ENCODE measurements at places on chromosomes 13 and 19.

GRCh38 chr19:18671303-18672043 lies 12.0 kb upstream of the CRTC1 start:
- DNase-seq, result no peak

DNA sequence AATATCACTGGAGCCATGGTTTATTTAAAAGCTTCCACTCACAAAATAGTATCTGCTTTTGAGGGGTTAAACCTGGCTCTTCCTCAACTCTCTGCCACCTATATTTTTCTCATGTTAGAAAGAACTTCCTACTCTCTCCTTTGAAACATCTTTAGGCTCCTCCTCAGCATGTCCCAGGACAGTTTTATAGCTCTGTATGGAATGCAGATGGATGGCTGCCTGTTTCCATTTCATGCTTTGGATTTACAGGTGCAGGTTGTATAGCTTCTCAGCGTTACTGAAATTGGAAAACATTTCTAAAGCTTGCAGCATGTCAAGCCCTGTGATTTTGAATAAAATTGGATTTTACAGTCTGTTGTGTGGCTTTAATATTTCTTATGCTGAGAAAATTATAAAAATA lies 314.0 kb downstream of the NDFIP2 start:
- DNase-seq, result no peak

GRCh38 chr13:32663660-32664059 lies 77.4 kb downstream of the PDS5B start:
- no peak for DNase-seq

DNA sequence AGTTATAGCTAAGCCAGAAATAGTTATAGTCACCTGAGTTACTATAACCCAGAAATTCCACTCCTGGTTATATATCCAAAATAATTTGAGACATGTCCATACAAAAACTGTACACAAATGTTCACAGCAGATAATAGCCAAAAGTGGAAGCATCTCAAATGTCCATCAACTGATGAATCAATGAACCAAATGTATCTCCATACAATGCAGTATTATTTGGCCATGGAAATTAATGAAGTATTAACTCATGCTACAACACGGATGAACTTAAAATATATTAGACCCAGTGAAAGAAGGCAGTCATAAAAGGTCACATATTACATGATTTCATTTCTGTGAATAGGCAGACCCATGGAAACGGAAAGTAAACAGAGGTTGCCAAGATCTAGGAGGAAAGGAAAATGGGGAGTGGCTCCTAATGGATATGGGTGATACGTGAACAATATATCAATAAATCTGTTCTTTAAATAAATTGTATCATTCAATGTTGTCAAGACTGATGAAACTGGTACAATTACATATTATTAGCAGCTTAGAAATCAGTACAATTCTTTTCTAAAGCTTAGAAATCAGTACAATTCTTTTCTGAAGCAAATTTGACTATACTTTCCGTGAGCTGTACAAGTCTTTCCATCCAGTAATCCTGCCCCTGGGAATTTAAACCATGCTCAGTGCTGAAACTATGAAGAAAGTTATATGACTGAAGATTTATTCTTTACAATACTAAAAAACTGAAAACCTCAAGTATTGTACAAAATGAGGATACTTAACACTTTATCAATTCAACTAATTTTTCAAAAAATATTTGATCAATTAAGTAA lies 47.0 kb upstream of the DIAPH3 start:
- no peak for DNase-seq

DNA sequence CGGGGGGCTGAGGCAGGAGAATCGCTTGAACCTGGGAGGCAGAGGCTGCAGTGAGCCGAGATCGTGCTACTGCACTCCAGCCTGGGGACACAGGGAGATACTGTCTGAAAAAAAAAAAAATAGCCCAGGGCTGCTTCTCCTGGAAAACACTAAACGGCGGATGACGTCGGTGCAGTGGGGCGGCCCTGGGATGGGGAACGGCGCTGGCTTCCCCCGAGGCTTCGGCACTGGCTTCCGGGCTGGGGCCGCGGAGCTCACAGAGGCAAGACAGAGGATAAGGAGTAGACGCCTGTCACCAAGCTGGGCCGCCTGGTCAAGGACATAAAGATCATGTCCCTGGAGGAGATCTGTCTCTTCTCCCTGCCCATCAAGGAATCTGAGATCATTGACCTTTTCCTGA lies 5.0 kb downstream of the PRSS57 start:
- DNase-seq, result no peak
